Stimulated activated CD8-positive, alpha-beta memory T cell treated with anti-CD3 and anti-CD28 coated beads, Interleukin-12 subunit alpha, Interleukin-12 subunit beta, amount 100 ng/mL, for 4 hours (primary cell): ENCODE measurements at places on chromosomes 4 and X.

- DNase-seq = no peak
Observed at GRCh38 chr4:43882470-43882869, 566.1 kb downstream of the KCTD8 start.

DNA sequence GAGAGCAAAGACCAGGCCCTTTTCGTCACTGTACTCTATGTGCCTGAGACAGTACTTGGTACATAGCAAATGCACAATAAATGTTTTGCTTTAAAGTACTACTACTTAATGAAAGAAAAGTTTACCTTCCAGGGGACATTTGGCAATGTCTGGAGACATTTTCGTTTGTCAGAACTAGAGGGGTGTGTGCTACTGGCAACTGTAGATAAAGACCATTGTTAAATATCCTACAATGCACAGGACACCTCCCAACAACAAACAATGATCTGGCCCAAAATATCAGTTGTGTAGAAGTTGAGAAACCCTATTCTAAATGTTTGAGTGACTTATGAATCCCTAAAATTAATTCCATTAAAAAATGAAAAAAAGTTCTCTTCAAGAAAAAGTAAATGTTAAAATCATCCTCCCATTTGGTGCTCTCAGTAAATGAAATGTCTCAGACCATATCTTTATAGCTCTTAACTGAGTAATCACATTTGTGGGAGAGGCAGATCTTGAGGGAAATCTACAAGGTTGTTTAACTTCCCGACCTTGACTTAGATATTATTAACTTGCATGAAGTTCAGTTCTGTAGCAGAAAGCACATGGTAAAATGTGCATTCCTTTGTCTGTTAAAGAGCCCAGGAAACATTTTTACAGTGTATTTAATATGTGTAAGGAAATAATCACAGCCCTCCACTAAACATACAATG is 18.5 kb downstream of the EGFL6 start:
- DNase-seq = no peak

DNA sequence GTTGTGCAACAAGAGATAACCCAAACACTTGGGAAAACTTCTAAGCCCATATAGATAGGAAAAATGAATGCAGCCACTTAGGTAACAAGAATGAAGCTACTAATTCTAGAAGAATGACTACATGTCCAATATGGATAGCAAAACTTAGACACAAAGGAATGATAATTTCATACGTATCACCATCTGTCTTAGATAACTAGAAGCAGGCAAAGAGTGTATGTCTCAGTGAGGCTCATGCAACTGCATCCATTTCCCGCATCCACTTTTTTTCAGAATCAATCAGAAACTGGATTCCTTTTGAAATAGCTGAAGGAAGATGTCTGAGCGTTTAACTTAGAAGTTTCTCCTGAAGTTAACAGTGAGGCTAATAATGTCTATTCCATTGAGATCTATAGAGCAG is 408.7 kb upstream of the PITX2 start:
- no peak for DNase-seq

GRCh38 chr4:172035562-172035961 is 222.4 kb downstream of the GALNTL6 start:
- DNase-seq = no peak

DNA sequence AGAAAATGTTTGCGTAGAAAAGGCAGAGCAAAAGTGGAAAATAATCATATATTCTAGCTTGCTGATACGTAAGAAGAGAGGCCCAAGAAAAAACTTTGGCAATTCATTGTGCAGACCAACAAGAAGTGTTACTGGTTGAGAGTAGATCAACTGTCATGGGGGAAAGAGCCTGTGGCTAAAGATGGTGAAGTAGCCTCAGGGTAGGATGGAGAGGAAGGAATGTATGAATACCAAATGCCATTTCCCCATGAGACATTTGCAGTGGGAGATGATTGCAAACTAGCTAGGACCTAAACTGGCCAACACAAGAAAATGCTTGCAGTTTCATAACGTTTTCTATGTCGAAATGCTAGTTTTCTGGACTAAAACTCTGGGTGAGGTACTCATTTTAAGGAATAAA is 47.7 kb upstream of the ADGRL3 start:
- DNase-seq = no peak

DNA sequence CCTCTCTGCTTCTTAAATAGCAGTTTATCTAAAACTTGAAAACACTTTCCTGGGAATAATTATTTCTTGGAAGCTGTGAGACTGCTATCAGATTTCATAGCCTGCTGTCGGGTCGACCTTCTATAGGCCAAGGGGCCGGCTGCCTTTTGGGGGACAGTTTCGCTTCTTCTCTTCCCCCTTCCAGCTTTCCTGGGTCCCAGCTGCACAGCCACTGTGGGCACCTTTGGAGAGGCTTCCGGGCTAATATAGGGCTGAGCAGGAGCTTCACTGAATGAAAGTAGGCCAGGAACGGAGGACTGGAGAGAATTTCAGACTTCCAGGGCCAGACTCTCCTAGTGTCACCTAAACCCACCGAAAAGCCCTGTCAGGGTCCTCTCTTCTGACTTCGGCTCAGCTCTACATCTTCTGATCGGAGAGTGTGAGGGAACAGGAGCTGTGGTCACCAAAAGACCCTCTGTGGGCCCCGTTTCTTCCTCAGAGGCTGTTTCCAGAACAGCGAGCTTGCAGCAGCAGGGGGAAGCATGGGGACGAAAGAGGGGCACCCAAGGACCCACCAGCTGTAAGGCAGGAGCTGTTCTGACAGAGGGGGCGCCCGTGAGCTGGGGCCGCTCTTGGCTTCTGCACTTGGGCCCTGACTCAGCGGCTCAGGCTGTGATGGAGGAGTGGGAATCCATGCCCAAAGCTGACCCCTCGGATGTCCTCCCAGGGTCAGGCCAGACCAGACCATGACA is 620.6 kb downstream of the BCOR start:
- DNase-seq = no peak

DNA sequence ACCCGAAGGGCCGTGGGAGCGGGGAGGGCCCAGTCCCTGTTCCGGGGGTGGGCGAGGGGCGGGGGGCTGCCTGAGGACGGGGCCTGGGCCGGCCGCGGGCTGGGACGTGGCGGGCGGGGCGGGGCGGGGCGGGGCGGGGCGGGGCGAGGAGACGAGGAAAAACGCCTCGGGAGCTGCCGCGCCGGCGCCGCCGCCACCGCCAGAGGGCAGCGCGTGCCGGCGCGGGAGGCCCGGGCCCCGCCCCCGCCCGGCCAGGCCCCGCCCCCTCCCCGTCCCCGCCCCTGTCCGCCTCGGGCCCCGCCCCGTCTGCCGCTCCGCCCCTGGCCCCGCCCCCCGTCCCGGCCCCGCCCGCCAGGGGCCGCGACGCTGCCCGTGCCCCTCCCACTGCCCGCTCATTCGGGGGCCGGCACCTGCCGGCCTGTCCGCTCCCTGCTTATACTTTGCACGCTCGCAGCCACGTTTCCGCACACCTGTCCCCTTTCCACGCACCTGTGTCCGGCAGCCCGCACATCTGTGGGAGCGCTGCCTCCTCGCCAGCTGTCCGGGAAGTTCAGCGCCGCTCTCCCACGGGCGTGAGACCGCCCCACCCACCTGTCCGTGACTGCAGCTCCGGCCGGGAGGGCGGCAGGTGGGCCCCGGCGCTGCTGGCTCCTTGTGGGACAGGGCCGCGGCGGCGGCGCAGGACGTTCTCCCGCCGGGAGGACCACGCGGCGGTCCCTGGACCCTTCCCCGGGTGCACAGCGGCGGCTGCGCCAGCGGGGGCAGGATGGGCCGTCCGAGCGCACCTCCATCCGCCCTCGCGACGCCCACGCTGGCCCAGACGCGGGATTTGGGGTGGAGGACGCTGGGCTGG is 1.7 kb upstream of the FGFRL1 start:
- DNase-seq = peak; percentile 59

GRCh38 chr4:99863804-99864203 is 30.4 kb downstream of the LAMTOR3 start:
- no peak for DNase-seq

DNA sequence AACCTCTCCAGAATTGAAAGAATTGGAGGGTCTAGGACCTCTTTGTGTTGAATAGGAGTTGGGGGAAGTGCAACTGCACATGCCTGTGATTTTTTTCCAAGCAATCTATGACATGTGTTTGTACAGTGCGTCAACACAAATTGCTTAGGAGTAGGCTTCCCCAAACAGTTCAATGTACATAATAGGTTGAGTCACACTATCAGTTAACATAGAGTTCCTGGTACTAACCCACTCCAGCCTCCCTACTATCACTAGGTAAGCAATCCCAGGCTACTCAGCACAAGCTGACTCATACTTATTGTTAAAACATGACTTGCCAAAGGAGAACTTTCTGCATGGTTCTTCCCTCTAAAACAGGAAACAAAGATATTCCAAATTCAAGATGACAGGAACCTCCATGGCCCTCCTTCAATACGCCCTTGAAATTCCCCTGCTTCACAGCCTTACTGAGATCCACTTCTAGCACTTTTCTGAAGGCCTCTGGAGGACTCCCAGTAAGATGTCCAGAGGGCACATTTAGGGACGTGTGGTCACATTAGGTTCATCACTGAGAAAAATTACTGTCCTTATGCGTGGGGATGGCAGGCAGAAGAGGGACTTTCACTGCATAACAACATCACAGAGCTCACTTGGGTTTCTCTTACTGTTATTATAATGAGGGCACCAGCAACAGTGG is 8.4 kb upstream of the VSIG1 start:
- no peak for DNase-seq

DNA sequence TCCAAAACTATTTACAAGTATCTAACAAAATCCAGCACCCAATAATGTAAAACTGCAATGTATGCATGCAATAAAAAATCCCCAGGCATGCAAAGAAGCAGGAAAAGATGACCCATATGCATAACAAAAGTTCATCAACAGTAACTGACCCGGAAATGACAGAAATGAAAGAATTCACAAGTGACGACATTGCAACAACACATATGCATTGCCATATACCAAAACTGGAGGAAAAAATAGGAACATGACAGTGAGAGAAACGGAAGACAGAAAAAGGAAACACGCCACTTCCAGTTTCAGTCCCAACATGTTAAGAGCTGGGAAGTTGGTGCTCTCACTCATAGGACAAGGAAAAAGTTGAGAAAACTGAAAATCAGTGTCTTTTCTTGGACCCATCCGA is 154.6 kb downstream of the EVC2 start:
- no peak for DNase-seq

GRCh38 chrX:22081475-22082092 is 49.5 kb downstream of the PHEX start:
- DNase-seq = peak; percentile 12

GRCh38 chrX:71859637-71860036 is 51.0 kb upstream of the NHSL2 start:
- DNase-seq = no peak

- no peak for DNase-seq
Observed at GRCh38 chr4:18689308-18690115, 668.0 kb upstream of the LCORL start.

- no peak for DNase-seq
Observed at GRCh38 chr4:152289941-152290340, 246.0 kb downstream of the FBXW7 start.

- no peak for DNase-seq
Observed at GRCh38 chr4:86762649-86763048, 86.5 kb downstream of the SLC10A6 start.

GRCh38 chr4:140901736-140902336 is 145.7 kb upstream of the TBC1D9 start:
- DNase-seq = no peak

GRCh38 chr4:120765260-120765680 is 157.3 kb downstream of the PRDM5 start:
- no peak for DNase-seq

- no peak for DNase-seq
Observed at GRCh38 chr4:65668201-65669089, 1.8 kb downstream of the EPHA5 start.

- DNase-seq = no peak
Observed at GRCh38 chr4:182225257-182225852, 17.8 kb upstream of the TENM3 start.

DNA sequence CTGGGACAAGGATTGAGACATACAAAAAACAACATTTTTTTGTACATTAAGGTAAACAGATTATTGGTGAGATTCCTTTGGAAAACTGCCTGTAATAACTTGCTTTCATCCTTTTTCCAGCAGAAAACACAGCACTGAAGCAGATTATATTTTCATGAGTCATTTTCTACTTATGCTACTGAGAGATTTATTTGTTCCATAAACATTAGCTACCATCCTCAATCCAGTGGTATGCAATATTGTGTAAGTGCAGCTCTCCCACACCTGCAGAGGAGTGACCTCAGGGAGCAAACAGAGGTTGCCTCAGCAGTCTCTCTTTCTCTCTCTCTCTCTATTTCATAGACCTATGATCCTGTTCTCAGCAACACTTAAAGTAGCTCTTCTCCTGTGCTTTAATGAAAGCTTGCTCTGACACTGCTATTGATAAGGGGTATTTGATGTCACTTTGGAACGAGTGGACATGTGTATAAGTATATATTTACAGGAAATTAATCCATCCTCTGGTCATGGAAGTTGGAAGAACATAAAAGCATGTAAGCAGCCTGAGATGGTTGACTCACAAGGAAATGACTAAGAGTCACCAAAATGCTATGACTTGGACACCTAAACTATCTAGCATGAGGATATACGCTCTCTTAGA is 163.7 kb upstream of the SPANXC start:
- no peak for DNase-seq

GRCh38 chr4:52983563-52984303 is 121.6 kb downstream of the RASL11B start:
- DNase-seq = no peak

- DNase-seq = no peak
Observed at GRCh38 chr4:143420227-143420626, 83.6 kb downstream of the GAB1 start.

- DNase-seq = no peak
Observed at GRCh38 chr4:14566518-14566917, 435.8 kb upstream of the CPEB2 start.

- no peak for DNase-seq
Observed at GRCh38 chr4:7311205-7311604, 118.9 kb downstream of the SORCS2 start.

DNA sequence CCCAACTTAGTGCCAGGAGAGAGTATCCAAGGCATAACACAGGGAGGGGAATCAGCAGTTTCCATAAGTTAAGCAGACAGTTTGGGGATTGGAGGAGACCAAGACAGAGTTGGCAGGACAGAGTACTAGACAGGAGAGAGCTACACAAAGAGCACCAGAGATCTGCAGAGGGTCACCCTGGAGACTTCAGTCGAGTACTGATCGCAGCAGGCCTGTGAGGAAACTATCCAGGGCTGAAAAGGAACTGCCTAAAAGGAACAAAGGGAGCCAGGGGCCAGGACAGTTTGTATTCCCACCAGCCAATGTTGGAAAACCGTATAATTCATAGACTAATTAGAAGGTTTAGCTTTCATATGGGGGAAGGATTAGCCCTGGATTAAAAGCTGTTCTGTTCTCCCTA is 80.6 kb upstream of the ENPP6 start:
- DNase-seq = no peak

GRCh38 chr4:53009824-53010223 is 147.7 kb downstream of the RASL11B start:
- no peak for DNase-seq
